Right ventricle myocardium superior (tissue), 1 donor: ENCODE measurements at places on chromosomes 2 and 18. TPM values are rescaled to one million over a fixed set of nuclear protein-coding genes. Genes with fewer than 3 reads are reported as not detected.

- no peak for DNase-seq
Observed at GRCh38 chr2:162579169-162579568, 235.2 kb downstream of the GCA start.

DNA sequence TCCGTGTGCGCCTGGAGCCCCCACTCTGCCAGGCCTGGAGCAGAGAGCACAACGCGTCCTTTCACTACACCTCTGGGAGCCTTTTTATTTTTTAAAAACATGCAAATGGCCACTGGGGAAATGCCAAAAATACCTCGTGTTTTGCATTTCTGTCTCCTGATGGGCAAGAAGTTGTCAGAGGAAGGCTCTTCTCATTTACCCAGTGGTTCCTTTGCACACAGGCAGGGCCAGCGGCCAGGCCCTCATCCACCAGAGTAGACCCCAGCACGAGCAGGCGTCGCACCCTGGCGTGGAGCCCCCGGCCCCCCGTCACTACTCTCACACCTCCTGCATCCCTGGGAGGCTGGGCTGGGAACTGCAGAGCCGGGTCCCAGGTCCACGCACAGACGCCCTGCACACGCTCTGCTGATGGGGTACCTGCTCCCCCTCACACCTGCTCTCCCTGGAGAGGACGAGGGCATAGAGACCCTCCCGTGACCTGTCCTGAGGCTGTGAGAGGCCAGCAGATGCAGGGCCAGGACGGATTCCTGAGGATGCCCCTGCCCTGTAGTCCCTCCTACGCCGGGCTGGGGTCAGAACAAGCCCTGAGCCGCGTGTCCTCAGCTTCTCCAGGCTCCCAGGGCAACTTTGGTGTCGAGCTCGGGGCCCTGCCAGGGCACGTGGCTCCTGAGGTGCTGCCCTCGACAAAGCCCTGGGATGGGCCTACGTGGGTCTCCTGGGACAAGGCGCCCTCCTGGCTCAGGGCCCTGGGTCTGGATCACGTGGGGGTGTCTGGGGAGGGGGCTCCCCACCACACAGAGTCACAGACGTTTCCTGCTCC is 65.0 kb downstream of the NFATC1 start:
- no peak for DNase-seq

GRCh38 chr18:62877411-62878221 is 162.3 kb downstream of the PHLPP1 start:
- no peak for DNase-seq

GRCh38 chr2:129866391-129866790 is 113.1 kb upstream of the RAB6C start:
- DNase-seq: no peak

DNA sequence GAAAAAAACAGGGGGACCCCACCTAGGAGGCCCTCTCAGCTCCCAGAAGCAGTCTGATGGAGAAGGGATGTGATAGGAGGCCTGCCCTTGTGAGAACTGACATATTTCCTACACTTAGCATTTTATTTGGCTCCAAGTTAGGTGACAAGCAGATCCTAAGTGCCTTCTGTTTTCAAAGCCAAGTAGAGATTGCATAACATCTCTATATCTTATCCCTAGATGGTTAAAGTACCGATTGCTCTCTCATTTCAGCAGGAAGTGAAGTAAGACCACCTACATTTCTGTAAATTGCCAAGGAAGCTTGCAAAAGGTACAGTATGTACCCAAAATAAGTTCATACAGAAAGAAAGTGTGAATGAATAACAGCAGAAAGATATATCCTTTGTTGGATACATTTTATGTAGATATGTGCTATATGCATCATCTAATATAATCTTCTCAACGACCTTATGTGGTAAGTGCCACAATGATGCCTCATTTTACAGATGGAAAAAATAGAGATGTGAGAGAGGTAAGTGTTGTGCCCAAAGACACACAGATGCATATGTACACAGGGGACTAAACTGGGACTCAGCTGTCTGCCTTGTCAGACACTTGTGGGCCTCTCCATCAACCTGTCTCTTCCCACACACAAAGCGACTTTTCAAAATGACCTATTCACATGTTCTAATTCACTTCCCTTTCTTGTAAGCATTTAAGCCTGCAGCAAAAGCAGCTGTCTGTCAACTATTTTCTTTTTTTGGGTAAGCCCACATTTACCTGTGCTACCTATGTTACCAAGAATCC is 38.9 kb downstream of the DHRS9 start:
- DNase-seq: no peak

DNA sequence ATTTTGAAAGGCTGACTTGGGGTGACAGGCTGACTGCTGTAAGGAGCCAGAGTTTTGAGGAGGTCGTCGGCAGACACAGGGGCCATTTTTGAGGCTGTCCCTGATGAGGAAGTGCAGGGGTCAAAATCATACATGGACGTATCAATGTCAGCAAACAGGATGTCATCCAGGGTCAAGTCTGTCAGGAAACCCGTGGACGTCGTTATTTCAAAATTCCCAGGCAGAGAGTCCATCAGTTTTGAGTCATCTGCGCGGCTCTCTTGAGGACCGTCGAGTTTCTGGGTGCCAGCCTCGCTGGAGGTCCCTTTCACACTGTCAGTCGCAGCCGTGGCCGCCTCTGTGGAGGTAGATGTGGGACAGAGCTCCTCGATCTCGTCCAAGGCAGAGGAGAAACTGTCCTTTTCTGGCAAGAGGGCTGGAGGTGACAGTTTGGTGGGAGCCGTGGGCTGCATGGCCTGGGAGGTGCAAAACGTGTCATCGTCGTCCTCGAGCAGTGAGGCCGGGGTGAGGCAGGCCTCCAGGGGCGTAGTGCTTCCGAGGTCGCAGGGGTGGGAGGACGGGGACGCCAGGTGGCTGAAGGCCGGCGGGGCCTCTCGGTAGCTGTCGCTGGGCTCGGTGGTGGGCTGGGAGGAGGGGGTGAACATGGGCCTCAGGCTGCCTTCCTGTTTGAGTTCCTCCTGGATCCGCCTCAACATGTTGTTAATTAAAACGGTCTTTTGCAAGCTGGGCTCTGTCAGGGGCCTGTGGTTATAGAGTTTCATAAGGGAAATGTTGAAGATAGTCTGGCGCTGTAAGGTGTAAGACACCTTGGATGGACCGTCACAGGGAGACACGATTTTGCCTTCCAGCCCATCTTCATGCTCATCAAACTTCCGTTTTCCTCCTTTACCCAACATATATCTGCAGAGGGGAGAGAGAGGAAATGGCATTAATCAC is 17.5 kb downstream of the SERTAD2 start:
- DNase-seq: no peak

Gene OLA1
- total RNA-seq: 71.3 TPM

Gene DNAH6
- total RNA-seq: 0.08 TPM
